Stimulated activated CD8-positive, alpha-beta memory T cell treated with anti-CD3 and anti-CD28 coated beads, Interleukin-15, amount 100 ng/mL, for 24 hours (primary cell): ENCODE measurements at places on chromosomes 2 and 18.

DNA sequence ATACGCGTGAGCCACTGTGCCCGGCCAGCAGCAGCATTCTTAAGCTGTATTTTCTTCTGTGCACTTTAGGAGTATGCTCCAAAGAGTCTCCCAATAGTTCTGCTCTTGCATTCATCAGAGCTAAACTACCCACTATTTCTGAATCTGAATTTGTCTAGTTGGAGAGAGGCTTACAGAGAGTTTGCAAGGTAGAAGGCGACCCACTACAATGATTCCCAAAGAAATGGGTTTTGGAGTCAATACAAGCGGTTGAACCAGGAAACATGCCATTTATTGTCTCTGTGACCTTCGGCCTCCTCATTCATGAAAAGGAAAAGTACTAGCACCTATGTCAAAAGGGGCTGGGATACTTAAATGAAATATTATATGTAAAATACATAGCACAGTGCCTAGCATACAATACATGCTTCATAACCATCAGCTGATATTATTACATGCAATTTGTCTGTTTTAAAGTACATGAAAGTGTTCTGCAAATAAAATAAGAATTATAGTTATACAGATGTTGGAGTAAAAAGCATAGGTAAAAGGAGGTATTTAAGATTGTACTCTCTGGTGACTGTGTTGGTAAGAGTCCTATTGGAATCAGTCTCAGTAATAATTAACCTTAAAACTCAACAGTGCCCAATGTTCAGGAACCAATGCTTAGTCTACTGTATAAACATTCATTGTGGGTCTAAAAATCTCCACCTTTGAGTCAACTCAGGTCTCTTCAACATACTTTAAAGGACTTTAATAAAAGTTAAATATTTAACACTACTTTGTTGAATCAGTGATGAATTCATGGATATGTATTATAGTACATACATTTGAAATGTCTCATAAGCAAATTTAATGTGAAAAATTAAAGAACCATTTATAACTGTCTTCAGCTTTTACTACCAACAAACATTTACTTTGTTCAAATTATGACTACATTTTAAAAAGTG lies 89.8 kb upstream of the GRB14 start:
- no peak for DNase-seq

DNA sequence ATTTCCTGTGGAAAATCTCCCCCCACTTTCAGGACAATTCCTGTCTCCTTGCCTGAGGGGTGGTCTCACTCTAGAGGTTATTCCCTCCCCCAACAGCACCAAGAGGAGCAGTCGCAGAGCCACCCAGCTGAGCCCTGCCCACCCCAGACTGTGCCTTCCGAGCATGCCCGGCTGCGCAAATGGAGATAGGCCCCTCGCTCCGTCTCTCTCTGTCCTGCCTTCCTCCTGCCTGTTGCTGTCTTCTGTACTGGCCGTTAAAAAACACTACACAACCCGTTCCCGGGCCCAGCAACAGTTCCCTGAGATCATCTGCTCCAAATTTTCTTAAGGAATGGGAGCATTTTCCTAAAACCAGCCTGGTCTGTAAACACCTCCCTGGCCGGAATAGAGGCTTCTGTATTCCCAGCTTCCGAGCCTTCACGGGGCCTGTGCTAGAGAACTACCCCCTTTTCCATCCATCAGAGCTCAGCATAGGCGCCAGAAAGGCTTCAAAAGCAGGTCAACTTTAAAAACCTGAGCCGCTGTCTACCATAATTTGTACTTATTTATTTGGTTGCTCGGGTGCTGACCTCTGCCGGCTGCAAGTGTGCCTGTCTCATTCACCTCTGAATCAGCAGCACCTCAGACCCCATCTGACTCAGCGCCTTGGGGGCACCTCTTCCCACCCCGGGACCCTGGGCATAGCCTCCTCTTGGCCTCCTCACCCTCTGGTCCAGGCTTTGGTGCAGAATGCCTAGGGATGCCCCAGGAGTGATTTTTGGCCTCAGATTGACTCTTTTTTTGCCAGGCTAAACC lies 159.4 kb downstream of the PXDN start:
- no peak for DNase-seq

- no peak for DNase-seq
These were observed 42.3 kb upstream of the LPIN2 start for GRCh38 chr18:3055186-3055728.

DNA sequence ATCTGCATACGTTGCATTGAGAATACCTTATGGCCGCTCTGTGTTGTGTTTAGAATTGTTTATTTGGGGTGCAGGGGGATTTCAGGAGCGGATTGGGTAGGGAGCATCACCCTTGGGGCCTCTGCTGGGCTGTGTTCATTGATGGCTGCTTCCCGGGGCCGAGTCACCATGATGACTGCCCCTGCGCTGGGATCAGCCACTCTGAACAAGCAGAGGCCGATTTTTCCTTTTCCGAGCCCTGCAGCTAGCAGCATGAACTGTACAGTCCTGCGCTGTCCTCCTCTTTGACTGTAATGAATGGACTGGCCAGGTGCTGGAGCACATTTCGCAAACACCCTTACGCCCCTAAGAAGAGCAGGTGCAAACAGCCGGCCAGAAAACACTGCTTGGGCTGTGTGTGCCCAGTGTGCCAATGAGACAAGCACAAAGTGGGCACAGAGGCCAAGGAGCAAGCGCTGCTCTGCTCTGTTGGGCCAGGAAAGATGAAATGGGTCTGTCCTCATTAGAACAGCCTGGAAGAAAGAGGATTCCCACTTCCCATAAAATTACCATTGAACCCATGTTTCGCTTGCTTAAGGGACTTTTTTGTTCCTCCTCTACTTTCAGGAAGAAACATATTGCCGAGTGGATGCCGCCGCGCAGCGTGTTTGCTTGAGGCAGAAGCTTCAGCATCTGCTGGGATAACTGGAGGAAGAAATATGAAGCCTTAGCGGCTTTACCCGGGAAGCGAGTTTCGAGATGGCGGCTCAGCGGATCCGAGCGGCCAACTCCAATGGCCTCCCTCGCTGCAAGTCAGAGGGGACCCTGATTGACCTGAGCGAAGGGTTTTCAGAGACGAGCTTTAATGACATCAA lies 82.7 kb downstream of the SH3BP4 start:
- no peak for DNase-seq
